CD4-positive, alpha-beta memory T cell (primary cell): ENCODE measurements at places on chromosomes 2 and 18.

DNA sequence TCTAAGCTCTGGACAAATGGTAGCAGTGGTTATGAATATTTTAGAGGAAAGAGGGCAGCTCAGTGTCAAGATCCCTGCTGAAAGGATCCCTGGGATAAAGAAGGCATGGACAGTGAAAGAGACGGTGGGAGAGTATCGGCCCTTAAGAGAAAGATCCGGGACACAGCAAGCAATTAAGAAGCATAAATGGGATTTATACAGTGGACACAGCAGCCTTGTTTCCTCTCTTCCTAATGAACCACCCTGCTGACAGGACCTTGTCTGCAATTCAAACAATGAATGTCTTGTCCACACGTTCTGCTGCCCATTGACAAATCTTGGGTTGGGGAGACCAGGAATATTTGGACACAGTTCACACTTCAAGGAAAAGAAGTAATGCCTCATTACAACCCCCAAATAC is 16.5 kb downstream of the CPLX4 start:
- no peak for DNase-seq

DNA sequence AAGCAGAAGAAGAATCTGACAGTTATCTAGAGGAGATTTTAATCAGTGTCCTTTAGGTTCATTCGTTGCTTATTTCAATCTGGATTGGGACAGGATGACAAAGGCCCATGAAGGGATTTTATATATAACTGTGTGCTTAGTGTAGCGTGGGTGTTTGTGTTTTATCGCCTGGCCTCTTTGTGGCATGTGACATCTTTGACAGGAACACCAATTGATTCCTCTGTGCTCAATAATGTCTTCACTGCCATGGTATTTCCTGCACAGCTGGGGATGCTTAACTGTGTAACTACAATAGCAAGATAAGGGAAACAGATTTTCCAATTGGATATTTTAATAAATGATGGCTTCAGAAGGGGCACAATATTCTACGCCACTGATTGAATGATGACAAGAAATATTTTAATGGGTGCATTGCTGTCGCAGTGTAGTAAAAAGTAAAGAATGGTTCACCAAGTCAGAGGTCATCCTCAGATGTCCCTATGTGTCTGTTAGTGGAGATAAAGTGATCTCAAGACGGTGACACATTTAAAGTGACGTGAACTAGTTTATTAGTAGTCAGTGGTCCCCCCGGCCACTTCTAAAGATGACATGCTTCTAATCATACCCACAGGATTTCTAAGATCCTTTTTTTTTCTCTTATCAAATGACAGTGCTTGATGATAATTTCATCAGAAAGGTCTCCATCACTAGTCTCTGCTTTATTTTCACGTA is 160.4 kb downstream of the AGAP1 start:
- DNase-seq, result no peak

DNA sequence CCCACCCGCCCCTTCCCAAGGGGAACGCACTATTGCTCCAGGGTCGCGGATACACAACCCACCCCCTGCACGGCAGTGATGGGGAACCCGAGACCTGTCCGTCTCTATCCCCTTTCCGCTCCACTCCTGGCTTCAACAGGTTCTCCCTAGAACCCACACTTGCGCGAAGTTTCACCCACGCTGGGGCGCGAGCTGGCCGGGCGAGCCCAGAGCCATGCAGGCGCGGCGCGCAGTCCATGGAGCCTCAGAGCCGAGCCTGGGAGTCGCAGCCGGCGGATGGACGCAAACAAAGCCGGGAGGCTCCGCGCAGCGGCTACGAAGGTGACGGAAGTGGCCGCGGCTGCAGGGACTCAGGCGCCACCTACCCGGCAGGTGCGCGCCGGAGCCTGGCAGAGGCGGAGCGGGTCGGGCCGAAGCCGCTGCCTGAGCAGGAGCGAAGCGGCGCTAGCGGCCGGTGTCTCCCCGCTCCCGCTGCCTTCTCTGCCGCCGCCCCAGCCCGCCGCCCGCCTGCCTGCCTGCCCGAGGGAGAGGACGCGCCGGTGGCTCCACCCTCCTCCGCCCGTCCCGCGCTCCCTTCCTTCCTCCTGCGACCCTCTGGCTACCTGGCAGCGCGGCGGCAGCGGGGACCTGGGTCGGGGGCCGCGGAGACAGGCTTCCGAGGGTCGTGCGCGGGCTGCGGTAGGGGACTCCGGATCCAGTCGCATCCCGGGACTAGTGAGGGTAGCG is 14.0 kb downstream of the ALPG start:
- DNase-seq, result no peak

- no peak for DNase-seq
Observed at GRCh38 chr2:67841711-67842110, 221.1 kb downstream of the C1D start.

DNA sequence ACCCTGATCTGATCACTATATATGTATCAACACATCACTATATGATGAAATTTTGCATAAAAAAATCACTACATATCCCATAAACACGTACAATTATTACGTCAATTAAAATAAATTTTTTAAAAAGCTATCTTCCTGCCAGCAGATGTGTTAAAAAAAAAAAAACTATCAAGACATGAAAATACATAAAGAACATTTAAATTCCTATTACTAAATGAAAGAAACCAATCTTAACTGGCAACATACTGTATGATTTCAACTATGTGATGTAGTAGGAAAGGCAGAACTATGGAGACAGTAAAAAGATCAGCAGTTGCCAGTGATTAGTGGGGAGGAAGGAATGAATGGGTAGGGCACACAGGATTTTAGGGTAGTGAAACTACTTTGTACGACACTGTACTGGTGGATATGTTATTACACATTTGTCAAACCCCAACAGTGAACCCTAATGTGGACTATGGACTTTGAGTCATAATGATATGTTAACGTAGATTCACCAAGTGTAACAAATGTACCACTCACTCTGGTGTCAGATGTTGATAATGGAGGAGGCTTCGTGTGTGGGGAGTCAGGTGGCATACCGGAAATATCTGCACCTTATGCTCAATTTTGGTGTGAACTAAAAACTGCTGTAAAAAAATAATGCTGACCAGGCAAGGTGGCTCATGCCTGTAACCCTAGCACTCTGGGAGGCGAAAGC is 27.4 kb downstream of the USP34 start:
- no peak for DNase-seq

DNA sequence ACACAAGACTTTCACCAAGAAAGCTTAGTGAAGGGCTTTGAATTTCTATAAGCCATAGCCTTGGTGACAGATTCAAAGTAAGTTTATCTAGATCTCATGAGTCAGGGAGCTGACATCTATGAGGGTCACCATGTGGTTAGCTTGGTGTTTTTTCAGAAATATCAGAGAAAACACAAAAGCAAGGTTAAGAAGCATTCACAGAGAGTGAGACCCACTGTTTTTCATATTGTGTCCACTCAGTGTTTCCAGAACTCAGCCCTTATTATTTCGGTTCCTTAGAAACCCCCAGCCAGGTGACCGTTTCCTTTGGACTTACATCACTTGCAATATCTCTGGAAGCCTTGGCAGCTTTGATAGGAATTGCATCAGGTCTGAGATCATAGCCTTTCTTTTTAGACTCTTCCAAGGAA is 76.6 kb downstream of the NEB start:
- no peak for DNase-seq

GRCh38 chr2:177231270-177231669 is 18.7 kb downstream of the HNRNPA3 start:
- DNase-seq, result no peak

DNA sequence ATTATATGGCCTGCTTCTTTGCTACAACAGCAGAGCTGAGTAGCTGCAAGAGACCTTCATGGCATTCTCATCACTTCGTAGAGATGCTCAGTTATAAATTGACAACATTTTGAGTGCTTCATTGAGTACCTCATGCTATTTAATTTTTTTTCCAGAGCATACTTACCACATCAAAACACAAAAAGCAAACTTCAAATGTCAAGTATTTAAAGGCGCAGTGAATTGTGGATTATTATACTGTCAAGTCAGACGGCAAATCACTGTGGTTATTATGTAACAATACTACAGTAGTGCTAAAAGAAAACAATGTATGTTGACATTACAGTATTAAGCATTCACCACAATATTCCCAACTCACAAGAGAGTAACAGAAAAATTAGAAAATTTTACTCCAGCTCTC is 12.5 kb downstream of the ZC3H8 start:
- no peak for DNase-seq

- no peak for DNase-seq
Observed at GRCh38 chr2:232333361-232334135, 45.0 kb upstream of the ALPP start.

DNA sequence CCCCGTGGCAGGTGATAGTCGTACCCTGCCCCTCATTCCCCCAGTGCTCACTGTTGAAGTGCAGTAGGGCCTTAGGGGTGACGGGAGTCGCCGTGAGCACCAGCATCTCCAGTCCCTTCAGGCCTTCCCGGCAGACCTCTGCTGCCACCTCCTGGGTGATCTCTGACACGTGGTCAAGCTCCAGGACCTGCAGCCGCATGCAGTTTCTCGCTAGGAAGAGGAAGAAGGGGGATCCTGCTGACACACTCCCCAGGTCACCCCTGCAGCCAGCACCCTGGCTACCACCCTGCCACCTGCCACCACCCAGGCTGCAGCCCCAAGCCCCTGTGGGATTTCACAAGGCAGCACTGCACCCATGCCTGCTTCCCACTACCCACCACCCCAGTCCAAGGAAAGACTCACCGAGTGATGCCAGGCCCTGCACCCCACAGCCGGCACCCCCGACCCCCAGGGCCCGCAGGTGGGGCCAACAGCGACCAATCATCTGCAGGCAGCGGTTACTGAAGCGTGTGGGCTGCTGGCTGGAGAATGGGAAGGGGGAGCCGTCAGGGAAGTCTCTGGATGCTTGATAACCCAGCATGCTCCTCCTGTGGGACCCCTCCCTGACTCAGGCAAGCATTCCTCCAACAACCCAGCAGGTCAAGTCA is 23.8 kb downstream of the FBXO41 start:
- no peak for DNase-seq

DNA sequence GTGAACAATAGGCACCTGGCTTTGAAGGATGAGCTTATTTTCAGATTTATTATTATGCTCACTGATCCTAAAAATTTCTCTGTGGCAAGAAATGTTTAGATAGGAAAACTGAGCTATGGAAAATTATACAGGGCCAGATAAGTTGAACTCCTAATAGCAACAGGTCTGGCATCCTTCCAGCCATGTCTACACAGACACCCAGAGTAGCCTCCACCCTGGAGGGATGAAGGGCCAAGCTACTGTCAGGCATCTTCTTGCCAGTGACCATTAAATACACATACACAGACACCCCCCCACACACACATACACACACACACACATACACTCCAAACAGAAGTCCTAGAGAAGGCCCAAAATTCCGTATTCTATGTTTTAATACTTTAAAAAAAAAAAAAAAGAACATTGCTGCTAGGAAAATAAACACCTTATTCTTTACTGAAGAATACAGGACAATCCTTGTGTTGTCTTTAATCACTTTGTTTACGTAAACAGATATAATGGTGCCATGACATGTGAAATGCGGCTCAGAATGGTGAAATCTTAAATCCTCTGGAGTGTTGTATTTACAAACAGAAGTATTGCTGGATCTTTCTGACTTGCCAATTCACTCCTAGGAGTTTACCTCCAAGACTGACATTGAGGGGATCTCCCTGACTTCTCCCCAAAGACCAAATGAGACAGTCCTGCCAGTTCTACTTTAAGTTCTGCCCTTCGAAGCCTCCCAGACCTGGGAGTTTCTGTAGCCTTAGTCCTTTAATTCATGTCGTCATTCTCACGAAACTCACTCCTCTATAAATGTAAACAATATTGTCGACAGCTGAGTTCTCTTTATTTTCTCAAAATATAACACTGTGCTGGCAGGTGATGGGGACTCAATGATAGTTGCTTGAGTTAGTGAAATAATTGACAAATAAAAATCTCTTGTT is 163.1 kb downstream of the ANTXR1 start:
- DNase-seq, result no peak
